ENCODE measurements at places on chromosomes 7 and 10. TPM values are rescaled to one million over a fixed set of nuclear protein-coding genes. Genes with fewer than 3 reads are reported as not detected.

Gene TCF7L2
- 0.59 TPM for total RNA-seq

Gene HMX2
- total RNA-seq = not detected

Gene SFTPA1
- not detected for total RNA-seq

Gene GSAP
- total RNA-seq = 10.4 TPM

Gene SEMA3A
- 0.17 TPM for total RNA-seq

Gene SAMD9
- total RNA-seq = 59.5 TPM

Gene CRPPA
- total RNA-seq = 1.1 TPM

Gene LIPF
- total RNA-seq = not detected

Gene ACSM6
- total RNA-seq = not detected

All from T-helper 1 cell treated with Interleukin-12 subunit alpha and Interleukin-12 subunit beta and Interleukin-4 antibody, amounts not matched to agents 30 ng/mL and 1 ng/mL, for 36 hours (primary cell).